Ureter (tissue), 1 donor: ENCODE measurements at places on chromosomes 4 and X. TPM values are rescaled to one million over a fixed set of nuclear protein-coding genes. Genes with fewer than 3 reads are reported as not detected.

The SHISA3 gene
- total RNA-seq = 0.31 TPM

The FHL1 gene
- total RNA-seq = 248 TPM

The OTUD6A gene
- not detected for total RNA-seq

The CXCL1 gene
- 0.55 TPM for total RNA-seq

The TMEM150C gene
- total RNA-seq = 4.8 TPM

The SULT1B1 gene
- 1.1 TPM for total RNA-seq

The AR gene
- total RNA-seq = 26.2 TPM

The LDB2 gene
- total RNA-seq = 63.3 TPM

The IL21 gene
- not detected for total RNA-seq

The FAM156A gene
- total RNA-seq = 34.0 TPM
